ENCODE measurements at places on chromosomes 11 and 22.

DNA sequence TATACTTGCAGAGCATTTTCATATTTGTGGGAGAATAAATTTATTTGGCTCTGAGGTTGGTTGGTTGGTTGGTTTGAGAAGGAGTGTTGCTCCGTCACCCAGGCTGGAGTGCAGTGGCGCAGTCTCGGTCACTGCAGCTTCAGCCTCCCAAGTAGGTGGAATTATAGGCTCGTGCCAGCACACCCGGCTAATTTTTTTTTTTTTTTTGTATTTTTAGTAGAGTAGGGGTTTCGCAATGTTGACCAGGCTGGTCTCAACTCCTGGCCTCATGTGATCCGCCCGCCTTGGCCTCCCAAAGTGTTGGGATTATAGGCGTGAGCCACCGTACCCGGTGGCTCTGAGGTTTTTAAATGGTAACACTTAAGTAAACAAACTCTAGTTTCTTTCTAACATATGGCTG, 161.1 kb downstream of the TEAD1 start:
- DNase-seq: no peak

DNA sequence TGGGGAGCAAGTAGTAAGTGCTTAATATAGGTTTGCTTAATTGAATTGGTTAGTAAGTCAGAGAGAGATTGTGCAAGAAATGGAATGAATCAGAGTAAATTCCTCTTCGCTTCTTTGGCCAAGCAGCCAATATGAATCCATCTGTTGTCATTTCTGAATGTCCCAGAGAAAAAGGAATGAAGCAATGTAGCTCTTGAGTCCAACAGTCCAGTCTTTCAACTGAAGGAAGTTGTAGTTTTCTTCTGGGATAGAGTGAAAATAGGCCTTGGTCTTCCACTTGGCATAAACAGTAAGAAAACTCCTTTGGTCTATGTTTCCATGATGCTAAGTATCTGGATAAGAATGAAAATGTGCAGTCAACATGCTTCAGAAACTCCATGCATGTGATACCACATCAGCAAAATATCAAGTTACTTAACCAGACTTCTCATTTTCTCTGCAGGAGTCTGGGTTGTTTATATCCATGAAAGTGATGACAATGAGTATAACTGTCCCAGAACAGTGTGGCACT, 1.8 kb upstream of the FIBIN start:
- peak; percentile 97 for DNase-seq

GRCh38 chr11:31397239-31397834, 27.7 kb downstream of the DNAJC24 start:
- peak; percentile 21 for DNase-seq

DNA sequence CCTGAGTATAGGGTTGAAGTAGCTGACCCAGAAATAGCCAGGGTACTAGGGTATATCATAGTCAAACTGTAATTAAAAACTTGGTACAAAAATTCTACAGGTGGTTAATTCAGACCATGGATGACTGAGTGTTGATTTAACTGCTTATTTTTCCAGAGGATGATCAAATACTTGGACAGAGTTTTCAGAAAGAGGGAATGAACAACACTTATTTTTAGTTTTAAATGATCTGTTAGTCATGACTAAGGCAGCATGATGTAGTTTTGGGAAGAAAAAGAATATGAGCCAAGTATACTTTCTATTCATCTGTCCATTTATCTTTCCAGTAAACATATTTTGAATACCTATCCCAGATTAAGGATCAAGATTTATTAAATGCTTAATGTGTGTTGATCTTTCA, 19.8 kb upstream of the CCDC89 start:
- DNase-seq: no peak

GRCh38 chr22:24427500-24428164, at the start of gene ADORA2A:
Gene ADORA2A, plus strand, starts transcription at chr22:24427599. Its CDS starts 5,806 bp downstream, at chr22:24433405.
- DNase-seq: no peak

DNA sequence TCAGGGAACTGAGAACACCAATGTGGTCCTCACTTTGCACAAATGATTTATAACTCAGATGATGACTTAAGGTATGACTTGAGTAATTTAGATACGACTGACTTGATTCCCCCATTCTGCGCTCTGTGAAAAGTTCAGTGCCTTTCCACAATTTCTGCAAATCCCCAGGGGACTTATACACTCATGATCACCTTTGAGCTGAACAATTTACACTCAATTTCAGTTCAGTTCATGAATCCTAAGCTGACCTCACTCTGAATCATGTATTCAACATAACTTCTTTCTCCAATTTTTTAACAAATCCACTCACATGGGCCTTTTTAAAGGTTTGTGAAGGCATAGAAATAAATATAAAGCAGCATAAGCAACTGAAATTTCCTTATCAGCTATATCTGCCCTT, 274.2 kb downstream of the FAM76B start:
- no peak for DNase-seq

GRCh38 chr11:128453444-128454336, 133.7 kb downstream of the ETS1 start:
- peak; percentile 96 for DNase-seq

GRCh38 chr11:109249597-109249996, 172.4 kb upstream of the C11orf87 start:
- DNase-seq: no peak

GRCh38 chr22:49546811-49547585, 280.7 kb downstream of the BRD1 start:
- no peak for DNase-seq

DNA sequence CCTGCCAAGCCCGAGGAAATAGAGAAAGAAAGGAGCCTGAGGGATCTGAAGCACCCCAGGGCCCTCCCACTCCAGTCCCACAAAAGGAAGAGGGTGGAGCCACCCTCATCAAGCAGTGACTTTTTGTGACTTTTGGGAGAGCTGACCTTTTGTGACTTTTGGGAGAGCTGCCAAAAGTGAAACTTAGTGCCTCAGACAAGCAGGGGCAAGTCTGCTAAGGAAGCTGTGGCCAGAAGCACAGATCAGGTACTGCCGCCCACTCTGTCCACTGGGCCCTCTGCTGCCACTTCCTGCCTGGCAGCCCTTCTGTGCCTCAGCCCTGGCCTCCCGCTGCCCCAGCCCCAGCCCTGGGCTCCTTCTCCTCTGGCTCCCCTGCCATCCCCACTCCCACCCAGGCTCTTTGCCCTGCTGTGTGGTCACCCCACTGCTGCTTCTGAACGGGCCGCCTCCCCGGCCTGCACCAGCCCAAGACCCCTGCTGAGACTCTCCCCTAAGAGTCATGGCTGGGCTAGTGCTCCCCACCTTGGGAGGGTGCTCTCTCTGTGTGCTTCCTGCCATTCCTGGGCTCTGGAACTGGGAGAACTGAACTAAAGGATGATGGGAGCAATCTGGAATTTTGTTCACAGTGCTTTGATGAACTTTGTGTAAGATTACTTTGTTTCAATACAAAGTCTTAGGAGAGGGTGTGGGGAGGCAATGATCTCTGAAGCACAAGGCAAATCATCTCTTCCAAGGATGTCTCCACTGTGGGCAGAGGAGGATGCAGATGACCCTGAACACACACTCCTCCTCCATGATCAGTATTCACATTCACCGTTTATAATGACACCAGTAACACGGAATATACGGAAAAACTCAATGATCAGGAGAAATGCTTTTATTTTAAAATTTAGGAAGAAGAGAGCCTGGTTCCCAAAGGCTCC, at the start of gene APOBEC3H:
TSS of gene APOBEC3H (plus strand) at position 147 of the 923 bp plus-strand sequence. CDS start 3,035 bp downstream, outside the sequence.
- DNase-seq: peak; percentile 12

DNA sequence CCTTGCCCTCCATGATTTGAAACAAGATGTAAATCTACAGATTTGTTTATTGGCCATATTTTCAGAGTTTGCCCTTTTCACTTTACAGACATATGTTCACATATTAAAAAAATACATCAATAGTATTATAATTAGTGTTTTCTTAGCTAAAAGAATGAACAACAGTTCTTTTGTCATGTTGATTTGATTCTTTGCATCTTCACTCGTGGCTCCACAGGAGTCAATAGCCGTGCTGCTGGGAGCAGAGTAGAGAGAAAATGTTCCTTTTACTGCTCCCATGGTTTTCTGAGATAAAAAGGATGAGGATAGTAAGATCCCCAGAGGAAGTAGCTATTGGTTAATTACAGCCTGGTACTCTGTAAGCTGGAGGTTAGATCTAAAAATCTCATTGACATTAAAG, 151.2 kb downstream of the PGR start:
- DNase-seq: no peak

DNA sequence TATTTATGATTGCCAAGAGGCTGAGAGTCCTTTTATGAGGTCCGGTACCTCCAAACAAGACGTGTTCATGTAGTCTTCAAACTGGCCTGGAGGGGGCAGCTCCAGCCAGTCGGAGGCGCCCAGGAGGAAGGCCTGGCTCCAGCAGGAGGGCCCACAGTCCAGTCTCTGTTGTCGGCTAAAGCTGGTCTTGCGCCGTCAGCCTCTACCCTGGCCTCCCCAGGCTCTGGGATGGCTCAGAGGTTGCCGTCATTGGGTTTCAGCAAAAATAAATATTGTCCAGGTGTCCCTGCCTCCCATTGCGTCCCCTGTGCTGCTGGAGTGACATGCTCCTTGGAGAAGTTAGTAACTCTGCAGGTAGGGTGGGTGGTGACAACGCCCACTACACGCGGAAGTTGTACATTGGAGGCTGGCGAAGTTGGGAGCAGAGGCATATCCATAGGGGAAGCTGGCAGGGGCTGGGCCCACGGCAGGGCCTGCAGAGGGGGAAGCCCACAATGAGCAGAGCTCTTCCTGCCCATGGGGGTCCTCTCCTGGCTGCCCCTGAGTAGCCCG, 1.0 kb upstream of the SLC25A1 start:
- DNase-seq: peak; percentile 91

DNA sequence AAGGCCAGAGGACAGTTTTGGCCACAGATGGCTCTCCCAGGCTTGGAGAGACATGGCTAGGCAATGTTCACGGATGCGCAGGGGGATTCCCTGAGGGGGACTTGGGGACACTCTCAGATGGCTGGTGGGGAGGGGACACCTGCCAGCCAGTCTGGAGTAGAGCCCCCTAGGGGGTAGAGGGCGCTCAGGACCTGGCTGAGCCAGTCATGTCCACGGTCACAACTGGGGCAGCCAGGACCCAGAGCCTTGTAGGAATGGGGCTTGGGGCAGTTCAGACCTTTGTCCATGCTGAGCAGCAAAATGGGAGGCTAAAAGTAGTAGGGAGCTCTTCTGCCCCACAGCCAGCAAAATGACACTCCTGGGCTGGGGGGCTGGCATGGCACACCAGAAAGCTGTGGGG, 1.7 kb downstream of the CSDC2 start:
- DNase-seq: no peak

GRCh38 chr11:86740628-86741483, 59.5 kb upstream of the PRSS23 start:
- DNase-seq: peak; percentile 98

DNA sequence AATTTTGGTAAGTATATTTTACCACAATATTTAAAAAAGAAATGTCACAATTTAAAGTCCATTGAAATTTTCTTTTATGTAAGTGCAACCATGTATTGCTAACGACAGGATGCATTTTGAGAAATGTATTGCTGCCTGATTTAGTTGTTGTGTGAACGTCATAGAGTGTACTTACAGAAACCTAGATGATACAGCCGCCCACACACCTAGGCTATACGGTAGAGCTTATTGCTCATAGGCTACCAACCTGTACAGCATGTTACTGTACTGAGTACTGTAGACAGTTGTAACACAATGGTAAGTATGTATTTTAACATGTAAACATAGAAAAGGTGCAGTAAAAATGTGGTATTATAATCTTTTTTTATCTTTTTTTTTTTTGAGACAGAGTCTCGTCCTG, 48.1 kb downstream of the CBL start:
- DNase-seq: no peak
